ENCODE measurements at places on chromosomes 1 and 21.

- no peak for DNase-seq
These were observed 2.5 kb downstream of the KLHL20 start for GRCh38 chr1:173717238-173717637.

- no peak for DNase-seq
These were observed 55.1 kb downstream of the KIRREL1 start for GRCh38 chr1:158048371-158049067.

DNA sequence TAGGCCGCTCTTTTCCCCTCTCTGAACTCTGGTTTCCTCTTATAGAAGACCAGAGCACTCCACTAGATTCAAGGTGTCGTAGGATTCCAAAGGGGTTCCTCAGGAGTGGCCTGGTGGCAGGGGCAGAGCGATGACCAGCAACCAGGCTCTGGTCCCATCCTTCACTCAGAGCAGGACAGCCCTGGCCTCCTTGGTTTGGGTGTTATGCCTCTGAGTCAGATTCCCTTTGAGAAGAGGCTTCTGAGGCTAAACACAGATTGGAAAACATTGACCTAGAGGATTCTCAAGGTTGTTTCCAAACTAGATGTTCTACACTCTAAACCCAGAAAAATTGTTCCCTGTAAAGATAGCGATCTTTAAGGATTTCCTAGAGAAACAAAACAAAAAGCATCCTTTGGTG lies 49.8 kb upstream of the IKBKE start:
- no peak for DNase-seq

DNA sequence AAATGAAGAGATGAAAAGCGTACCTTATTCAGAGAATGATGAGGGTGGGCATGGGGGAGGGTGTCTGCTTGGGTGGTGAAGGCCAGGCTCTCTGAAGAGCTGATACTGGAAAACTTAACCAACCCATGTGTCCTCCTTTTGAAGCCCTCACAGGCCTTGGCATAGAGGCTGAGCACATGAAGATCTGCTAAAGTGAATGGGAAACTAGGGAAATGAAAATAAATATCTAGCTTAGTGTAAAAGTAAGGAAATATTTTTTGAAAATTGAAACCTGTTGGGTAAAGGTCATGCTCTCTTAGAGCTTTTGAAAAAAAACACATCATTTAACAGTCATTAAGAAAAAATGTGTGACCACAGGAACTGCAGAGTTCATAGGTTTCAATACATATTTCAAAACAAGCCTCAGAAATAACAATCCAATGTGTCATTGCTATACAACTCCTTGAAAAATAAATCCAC lies 40.5 kb upstream of the RALGPS2 start:
- no peak for DNase-seq

- no peak for DNase-seq
These were observed 172.2 kb upstream of the RRP15 start for GRCh38 chr1:218112862-218113261.

DNA sequence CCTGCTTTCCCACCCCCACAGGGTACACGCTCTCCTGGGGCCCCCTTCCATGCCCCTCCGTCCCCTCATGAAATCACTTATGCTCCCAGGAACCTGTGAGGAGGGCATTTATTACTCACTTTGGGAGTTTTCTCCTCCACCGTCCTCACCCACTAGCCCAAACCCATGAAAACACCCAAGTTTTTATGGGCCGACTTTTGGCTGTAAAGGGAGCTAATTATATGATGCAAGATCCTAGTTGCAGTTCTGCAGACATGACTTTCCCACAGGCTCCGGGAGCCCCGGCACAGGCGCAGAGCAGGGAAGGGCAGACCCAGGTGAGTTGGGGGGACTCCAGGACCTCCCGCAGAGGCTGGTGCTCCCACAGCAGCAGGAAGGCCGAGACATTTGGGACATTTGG lies 29.7 kb downstream of the EPHA2 start:
- DNase-seq: no peak

DNA sequence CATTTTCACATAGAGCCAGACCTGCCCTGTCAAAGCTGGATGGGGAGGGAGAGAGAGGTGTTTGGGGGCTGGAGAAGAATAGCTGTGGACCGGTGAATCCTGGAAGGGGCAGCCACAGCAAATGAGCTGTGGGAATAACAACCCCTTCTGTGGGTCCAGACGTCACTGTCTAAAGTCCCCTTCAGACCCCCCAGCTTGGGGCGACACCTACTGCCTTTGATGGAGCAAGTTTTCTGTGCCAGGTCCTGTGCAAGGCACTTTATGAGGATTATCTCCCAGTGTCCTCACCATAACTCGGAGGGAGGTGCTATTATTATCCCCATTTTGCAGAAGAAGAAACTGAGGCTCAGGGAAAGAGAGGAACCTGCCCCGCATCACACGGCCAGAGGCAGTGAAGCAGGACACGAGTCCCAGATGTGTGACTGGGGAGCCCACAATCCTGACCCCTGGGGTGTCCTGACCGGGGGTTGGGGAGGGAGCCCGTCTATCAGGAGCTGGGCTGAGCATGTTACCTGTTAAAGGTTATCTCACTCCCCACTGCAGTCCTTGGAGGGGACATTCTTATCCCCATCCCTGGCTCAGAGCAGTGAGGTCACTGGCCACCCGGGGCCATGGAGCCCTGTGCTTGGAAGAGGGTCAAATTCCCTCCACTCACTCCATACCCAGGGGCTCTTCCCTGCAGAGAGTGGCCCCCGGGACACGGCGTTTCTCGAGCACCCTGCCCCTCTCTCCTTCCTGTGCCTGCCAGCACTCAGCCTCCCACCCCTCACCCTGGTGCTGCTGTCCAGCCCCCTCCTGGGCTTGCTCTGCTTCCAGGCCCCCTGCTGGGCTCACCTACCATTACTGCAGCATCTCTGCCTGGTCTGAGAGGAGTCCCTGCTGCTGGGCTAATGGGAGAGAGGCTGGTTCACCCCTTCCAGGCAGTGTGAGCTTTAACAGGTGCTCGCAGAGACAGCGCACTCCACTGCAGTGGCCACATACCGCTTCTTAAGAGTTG lies 132.9 kb downstream of the PTPRU start:
- DNase-seq: no peak

DNA sequence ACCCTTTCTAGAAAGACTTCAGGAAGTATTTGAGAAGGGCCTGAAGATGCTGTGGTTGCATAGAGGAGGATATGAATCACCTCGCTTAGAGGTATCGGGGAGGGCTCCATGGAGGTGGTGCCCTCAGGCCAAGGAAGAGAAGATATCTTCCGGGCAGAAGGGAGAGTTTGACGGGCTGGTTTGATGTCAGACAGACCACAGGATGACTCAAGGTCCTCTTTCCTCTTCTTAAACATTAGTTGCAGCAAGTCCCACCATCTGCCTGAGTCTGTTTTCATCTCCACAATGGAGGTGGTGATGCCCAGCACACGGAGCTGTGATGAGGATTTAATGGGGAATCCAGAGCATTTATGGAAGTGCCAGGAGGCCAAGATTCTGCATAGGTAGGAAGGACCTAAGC lies 25.1 kb upstream of the RUNX3 start:
- peak; percentile 57 for DNase-seq

DNA sequence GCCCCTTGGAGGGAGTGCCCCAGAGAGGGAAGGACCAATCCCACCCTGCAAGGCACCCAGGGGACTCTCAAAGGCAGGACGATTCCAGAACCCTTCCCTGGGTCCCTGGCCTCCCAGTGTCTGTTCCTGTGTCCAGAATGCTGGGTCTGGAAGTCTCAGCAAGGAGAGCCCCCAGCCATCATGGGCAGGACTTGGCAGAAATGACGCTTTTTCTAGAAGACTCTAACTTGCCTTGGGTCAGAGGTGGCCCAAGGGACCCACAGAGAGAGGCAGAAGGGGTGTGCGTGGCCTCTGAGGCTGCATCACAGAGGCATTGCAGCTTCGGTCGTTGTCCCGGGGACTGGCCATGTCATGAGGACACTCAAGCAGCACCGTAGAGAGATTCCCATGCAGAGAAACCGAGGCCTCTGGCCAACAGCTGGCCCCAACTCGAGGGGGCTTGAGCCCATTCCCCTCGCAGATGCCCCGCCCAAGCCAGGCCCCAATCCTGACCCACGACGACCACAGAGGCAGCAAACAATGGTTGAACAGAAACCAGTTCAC lies 57.8 kb downstream of the WNT9A start:
- no peak for DNase-seq

- DNase-seq: no peak
These were observed 37.3 kb upstream of the SYT14 start for GRCh38 chr1:209900734-209901133.

- no peak for DNase-seq
These were observed 8.7 kb downstream of the ZC3H12A start for GRCh38 chr1:37482796-37483744.

Data from T-helper 22 cell (primary cell).